ENCODE measurements at places on chromosomes 4 and X. TPM values are rescaled to one million over a fixed set of nuclear protein-coding genes. Genes with fewer than 3 reads are reported as not detected.

DNA sequence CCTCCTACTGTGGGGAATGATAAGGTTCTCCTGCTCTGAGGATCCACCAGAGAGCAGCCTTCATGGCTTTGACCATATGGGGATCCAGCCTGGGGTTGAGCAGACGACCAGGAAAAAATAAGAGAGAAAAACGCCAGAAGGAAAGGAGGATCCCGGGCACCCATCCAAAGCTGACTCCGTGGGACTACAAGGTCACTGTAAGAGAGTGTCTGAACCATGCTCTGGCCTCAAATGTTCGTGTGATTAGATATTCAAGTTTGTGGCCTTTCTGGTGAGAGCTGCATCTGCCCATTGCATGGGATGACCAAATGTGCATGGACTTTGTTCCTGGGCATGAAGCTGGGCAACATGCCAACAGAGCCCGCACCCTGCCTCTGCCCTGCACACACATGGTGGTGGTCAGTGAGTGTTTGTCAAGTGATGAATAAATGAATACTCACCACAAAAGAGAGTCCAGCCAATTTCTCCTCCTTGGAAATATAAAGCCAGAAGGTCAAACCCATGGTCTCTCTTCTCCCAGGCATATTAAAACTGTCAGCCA is 346.0 kb upstream of the GATB start:
- no peak for DNase-seq

GRCh38 chrX:123920105-123920785 is 41.3 kb upstream of the STAG2 start:
- DNase-seq: peak; percentile 38

GRCh38 chr4:86974551-86974994 is 39.8 kb downstream of the AFF1 start:
- DNase-seq: no peak

DNA sequence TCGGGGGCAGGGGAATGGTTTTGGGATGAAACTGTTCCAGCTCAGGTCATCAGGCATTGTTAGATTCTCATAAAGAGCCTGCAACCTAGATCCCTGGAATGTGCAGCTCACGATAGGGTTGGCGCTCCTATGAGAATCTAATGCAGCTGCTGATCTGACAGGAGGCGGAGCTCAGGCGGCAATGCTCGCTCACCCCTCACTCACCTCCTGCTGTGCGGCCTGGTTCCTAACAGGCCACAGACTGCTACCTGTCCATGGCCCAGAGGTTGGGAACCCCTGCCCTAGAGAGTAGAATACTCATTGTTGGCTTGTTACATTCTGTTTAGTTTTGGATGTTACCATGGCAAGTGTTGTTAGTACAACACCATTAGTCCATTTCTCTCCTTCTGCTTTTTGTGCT is 40.8 kb upstream of the STX18 start:
- no peak for DNase-seq

Gene NRK
- 8.1 TPM for total RNA-seq

Gene CA5B
- 6.1 TPM for total RNA-seq

Gene CFAP47
- total RNA-seq: 0.21 TPM

Gene SLC38A5
- 28.3 TPM for total RNA-seq

Gene GLRA2
- not detected for total RNA-seq

Gene HERC6
- 16.4 TPM for total RNA-seq

Gene STOX2
- 4.4 TPM for total RNA-seq

Data from kidney epithelial cell (primary cell).